Dermis lymphatic vessel endothelial cell (primary cell): ENCODE measurements at places on chromosomes 13 and 19. TPM values are rescaled to one million over a fixed set of nuclear protein-coding genes. Genes with fewer than 3 reads are reported as not detected.

NCAN gene
- not detected in 2 replicates for total RNA-seq

TEKTIP1 gene
- not detected in 2 replicates for total RNA-seq

SCN1B gene
- 8.8 and 12.2 TPM in 2 replicates for total RNA-seq

ASF1B gene
- 2.8 and 3.6 TPM in 2 replicates for total RNA-seq
